Activated CD8-positive, alpha-beta memory T cell treated with anti-CD3 and anti-CD28 coated beads for 1 hour (primary cell): ENCODE measurements at places on chromosomes 3 and 15.

- DNase-seq = no peak
Measured at GRCh38 chr15:63560741-63561448, 36.3 kb upstream of the FBXL22 start.

- no peak for DNase-seq
Measured at GRCh38 chr15:33317896-33318295, 7.1 kb downstream of the RYR3 start.

GRCh38 chr3:195040773-195041520 is 230.0 kb downstream of the XXYLT1 start:
- DNase-seq = no peak

DNA sequence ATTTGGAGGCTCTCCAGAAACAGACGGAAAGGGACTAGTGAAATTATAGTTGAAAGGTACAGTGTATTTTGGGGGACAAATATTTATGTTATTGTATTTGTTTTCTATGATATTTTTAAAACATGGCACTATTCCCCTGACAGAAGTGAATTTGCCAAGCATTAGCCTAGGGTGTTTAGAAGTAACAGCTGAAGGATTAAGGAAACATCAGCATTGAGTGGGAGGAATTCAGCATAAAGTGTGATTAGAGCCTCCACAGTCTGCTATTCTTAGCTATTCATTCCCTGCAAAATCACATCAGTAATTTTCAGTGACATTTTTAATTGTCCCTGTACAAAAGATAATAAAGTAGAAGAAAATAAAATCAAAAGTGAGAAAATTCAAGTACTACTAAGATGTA is 231.4 kb downstream of the ROBO2 start:
- no peak for DNase-seq

GRCh38 chr3:81425198-81425868 is 336.1 kb downstream of the GBE1 start:
- DNase-seq = no peak
